ENCODE measurements at places on chromosomes 11 and 22.

DNA sequence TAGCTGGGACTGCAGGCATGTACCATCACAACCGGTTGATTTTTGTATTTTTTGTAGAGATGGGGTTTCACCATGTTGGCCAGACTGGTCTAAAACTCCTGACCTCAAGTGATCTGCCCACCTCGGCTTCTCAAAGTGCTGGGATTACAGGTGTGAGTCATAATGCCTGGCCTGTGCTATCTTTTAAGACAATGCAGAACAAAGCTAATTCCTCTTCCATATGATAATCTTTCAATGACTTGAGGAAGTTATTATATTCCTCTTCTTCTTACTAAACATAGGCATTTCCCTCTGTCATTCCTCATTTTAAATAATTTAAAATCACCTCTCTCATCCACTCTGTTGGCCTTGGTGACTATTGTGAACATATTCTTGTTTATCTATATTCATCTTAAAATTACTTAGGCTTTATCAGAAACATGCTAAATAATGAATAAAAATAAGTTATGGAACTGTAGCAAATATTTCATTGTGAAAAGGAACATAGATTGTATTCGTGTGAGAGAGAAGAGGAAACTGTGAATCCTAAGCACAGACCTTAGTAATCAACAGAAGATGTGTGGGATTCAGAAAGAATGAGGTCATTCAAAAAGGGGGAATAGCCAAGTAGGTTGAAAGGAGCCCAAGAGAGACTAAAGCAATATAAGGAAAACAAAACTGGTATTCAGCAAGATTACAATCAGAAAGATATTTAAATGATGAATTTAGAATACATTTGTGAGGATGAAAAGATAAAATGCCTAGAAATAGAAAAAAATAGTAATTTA, 269.4 kb downstream of the TTC28 start:
- DNase-seq: no peak

DNA sequence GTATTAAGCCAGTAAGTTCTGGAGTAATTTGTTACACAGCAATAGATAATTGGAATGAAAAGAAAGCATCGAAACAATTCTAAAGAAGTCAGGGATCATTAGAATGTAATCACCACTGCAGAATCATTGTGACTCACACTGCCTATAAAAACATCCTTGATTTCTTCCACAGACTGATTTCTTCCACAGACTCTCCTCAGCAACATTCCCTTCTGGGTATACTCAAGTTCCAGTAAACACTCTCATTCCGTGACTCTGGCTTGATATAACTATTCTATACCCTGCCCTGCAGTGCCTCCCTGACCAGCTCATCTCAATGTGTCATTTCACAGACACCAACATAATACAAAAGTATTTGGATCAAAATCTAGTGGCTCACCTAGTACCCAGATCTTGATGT, 120.5 kb downstream of the BBOX1 start:
- no peak for DNase-seq

DNA sequence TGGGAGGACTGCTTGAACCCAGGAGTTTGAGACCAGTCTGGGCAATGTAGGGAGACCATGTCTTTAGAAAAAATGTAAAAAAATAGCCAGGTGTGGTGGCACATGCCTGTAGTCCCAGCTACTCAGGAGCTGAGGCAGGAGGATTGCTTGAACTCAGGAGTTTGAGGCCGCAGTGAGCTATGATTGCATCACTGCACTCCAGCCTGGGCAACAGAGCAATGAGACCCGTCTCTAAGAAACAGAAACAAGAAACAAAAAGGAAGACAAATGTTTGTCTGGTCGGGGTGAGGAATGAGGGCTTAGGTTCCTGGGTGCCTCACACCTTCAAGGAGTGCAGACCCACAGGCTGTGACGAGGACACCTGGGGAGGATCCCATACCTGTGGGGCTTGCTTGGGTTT, 191.9 kb downstream of the CEP164 start:
- no peak for DNase-seq

DNA sequence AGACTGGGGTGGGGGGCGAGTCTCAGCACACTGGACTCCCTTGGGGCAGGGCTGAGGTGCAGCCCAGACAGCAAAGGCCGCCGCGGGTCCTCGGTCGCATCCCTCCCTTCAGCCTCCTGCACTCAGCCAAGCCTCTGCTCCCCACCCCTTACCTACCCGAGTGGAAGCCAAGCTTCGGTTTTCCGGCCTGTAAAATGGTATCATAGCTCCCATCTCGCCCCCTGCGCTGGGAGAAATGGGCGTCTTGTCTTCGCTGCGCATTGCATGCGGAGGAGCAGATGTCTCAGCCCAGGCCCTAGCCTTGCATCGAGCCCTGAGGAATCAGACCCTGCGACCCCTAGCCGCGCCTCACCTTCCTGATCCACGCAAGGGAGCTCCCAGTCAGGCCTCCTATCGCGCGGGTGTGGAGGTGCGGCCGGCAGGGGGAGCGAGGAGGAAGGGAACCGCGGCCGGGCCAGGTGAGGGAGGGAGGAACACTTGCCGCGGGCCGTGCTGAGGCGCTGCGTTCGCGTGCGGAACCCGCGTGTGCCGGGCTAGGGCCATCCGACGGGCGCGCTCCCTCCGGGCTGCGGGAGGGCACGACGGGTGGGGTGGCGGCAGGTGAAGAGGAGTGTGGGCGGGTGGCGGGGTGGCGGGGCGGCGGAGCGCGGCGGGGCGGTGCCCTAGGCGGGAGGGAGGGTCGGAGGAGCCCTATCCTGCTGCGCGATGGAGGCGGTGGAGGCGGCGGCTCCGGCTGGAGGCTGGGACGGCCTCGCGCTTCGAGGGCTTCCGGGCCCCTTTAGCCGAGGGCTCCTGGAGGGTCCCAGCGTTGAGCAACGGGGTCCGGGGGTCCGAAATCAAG, 4.1 kb upstream of the TBX1 start:
- no peak for DNase-seq

GRCh38 chr22:18111759-18112330, 1.2 kb downstream of the TUBA8 start:
- no peak for DNase-seq

DNA sequence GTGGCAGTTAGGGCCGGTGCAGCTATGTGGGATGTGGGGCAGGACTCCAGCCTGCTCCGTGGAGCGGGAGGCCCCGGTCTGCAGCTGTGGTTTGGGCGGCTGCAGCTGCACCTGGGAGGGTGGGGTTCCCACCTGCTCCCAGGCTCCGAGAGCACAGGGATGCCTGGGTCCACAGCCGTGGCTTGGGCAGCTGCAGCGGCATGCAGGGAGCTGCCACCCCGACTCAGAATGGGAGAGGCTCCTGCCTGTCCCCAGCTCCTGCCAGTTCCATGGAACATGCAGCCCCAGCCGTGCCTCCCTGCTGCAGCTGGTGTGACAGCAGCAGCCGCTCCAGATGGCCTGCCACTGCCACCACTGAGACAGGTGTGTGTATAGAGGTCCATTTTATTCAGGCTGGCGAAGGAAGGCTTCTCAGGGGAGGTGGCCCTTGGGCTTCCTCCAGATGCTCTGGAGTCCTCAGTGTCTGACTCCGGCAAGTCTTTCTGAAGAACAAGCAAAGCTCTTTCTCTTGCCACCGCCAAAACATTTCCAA, 21.8 kb upstream of the UPK3A start:
- no peak for DNase-seq

- DNase-seq: no peak
Observed at GRCh38 chr22:27097933-27098332, 440.5 kb downstream of the MIAT start.

- no peak for DNase-seq
Observed at GRCh38 chr11:14026961-14027360, 64.4 kb downstream of the SPON1 start.

- DNase-seq: no peak
Observed at GRCh38 chr22:39746600-39747262, 146.8 kb downstream of the ENTHD1 start.

DNA sequence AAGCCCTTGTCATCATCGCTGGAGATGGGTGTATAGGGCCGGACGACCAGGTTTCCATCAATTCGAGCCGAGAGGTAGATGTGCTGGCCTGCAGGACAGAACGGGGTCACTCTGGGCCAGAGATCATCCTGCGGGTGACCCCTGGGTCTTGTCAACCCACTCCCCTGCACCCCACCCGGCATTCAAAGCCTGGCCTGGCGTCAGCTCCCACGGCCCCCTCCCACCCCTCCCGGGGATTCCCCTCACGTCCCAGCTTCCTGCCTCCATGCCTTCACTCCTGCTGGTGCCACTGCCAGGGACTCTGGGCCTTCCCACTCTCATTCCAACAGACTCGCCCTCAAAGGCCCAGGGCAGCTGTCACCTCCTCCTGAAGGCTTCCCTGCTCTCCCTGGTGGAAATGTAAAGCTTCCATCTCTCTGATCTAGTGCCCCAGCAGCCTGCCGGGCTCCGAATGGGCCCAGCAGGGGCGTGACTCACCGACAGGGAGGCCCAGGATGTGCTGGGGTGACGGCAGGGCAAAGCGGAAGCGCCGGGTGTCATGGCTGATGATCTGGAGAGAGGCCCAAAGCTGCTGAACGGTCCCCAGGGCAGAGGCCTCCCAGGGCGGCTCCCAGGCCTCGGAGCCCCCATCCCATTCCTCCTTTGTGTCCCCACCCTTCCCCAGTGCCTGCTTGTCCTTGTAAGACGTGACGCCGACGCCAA, 9.3 kb downstream of the ATP5MGL start:
- no peak for DNase-seq

GRCh38 chr11:64263021-64263946, 12.0 kb downstream of the PLCB3 start:
- DNase-seq: no peak

- no peak for DNase-seq
Observed at GRCh38 chr22:22835242-22835641, 52.4 kb upstream of the IGLL5 start.

DNA sequence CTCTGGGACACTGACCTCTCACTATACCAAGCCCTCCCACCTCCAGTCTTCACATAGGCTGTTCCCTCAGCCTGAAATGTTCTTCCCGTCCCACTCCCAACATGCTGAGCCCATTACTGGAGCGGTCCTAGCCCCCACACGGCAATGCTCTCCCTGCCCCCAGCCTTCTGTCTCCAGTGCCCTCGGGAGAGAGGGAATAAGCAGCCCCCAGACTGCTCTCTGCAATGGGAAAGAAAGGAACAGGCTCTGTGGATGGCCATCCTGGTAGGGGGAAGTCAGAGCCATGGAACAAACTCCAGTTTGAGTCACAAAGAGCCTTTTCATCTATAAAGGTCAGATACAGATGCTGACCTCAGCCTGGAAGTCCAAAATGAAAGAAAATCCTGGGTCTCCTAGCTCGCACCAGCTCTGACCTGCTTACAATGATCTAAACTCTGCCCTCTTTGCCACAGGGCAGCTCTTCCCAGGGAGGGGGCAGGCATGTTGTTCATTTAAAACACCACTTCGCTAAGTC, 62.6 kb downstream of the FLRT1 start:
- no peak for DNase-seq

- no peak for DNase-seq
Observed at GRCh38 chr11:10658621-10659338, 34.8 kb downstream of the IRAG1 start.

GRCh38 chr22:49212466-49212865, 615.2 kb downstream of the BRD1 start:
- no peak for DNase-seq

GRCh38 chr22:42282943-42283277, 12.5 kb upstream of the TCF20 start:
- DNase-seq: no peak

- no peak for DNase-seq
Observed at GRCh38 chr22:27541836-27542235, 259.7 kb downstream of the MN1 start.

DNA sequence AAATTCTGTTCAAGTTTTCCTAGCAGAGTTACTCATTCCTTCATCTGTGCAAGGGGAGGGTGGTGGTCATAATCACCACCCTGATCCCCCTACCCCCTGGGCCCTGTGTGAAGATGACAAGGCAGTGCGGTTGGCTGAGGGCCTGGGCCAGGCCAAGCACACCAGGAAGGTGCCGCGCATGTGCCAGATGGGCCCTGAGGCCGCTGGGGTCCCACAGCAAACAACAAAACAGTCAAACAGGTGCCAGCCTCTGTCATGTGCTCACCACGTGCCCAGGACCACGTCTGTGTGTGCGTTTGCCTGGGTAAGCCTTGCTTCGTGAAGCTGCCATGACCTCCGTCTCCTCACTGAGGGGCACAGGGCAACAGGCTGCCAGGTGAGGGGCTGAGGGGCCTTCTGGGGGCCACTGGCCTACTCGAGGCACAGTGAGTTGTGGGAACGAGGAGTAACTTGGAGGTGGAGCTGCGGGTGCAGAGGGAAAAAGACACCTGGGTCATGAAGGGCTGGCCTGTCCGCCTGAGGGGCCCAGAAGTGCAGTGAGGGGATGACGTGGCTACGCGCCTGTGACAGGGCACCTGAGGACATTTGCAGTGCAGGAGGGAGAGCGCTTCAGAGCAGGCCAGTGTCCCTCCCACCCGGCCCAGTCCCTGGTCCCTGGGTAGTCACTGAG, 25.8 kb downstream of the RSPH14 start:
- DNase-seq: no peak

DNA sequence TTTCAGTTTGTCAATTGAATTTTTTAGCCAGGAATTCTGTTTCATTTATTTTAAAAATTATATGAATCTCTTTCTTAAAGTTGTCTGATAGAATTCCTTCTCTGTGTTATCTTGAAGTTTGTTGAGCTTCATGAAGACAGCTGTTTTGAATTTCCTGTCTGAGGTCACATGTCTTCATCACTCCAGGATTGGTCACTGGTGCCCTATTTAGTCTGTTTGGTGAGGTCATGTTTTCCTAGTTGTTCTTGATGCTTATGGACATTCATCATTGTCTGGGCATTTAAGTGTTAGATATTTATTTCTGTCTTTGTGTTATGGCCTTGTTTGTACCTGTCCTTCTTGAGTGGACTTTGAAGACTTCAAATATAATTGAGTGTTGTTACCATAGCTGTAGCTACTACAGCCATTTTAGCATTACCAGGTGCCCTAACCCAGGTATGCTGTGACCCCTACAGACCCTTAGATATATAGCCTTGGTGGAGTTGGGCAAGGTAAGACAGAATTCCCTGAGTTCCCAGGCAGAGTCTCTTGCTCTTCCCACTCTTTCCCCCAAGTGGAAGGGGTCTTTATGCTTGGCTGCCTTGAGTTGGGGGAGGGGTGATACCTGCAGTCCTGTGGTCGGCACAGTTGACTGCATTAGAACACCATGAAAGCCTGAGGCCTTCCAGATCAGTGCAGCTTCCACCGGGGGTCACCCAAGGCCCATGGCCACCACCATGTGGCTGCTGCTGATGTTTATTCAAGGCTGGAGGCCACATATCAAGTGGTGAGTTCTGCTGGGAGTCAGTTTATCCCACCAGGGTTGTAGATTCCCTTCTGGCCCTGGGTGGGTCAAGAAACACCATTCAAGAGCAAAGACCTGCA, 229.6 kb downstream of the DYNC2H1 start:
- no peak for DNase-seq

GRCh38 chr11:95595973-95596489, 193.6 kb downstream of the FAM76B start:
- DNase-seq: no peak

DNA sequence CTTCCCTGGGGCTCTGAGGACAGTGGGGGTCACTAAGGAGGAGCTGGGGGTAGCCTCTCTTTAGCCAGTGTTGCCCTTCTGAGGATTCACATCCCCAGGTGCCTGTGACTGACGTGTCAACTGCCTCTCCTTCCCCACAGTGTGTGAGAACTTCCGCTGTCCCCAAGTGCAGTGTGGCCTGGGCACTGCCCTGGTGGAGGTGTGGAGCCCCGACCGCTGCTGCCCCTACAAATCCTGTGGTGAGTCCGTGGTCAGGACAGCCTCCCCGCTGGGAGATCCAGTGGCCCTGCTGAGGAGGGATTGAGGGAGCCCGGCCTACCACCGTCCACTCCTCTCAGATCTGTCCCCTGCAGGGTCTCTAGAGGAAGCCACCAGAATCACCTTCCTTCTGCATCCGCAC, 81.1 kb upstream of the MYOD1 start:
- no peak for DNase-seq
